Mesendoderm (in vitro differentiated cells): ENCODE measurements at places on chromosomes 4 and X.

DNA sequence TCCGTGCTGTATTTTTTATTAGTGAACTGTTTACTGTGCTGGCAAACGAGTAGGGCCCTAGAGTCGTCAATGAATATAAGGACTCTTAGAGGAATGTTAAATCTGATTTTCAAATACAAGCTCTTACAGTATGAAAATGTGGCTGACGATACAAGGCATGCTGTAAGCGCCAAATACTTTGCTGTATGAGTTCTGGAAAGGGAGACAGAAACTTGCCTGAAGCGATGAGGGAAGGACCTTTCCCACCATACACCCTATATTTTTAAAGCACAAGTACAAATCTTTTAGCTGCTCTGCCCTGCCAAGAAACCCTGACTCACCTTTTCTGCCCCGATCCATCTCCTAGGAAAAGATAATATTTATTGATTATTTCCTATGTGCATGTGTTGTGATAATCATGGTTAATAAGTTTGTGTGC, 15.7 kb upstream of the RUFY3 start:
- DNase-seq: no peak
- no peaks in the 10 kb centered on the region for H3K27me3 ChIP-seq
- H3K36me3 ChIP-seq: no peaks in the 10 kb centered on the region

DNA sequence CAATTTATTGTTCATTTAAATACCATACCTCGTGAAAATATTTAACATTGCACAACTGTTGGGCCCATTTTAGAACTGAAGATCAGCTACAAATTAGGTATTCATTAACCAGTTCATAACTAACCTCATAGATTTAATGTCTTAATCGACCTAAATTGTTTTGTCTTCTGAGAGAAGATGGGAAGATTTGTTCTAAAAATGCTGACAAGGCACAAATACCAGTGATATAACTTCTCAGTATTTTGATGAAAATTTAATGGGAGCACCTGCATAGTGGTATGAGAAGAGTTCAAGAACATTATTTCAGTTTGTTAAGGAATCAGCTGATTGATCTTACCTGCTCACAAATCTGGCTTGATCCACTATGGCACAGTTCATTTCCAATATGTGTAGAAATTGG, 33.9 kb downstream of the POF1B start:
- H3K27me3 ChIP-seq: no peaks in the 10 kb centered on the region
- no peaks in the 10 kb centered on the region for H3K36me3 ChIP-seq
- DNase-seq: no peak
- H3K4me1 ChIP-seq: no peaks in the 10 kb centered on the region
- H3K27ac ChIP-seq: no peak overlapping the region

DNA sequence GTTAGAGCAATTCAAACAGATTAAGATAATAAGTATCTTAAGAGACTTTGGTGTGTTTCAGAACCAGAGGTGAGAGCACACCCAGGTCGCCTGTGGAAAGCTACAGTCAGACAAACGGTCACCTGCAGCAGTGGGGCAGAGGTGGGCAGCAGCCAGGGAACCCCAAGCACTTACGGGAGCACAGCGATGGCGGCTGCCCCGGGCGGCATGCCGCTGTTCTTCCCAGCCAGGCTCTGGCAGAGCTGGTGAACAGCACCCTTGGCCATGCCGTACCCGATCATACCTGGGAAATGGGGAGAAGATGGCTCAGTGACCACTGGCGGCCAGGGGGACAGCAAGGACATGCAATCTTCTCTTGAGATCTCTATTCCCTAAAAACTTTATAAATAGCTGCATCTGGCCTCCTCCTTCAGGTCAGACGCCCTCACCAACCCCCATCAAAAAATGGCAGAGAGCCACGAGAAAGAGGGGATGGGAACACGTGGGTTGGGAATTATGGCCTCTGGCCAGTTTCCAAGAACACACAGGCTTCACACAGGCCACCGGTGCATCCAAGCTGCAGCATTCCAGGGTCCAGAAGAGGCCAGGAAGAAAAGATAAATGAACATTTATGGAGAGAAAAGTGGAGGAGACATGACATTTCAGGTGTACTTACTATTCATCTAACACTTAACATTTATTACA, 19.7 kb downstream of the QDPR start:
- no peak overlapping the region for H3K27ac ChIP-seq
- H3K36me3 ChIP-seq: peaks cover 4% of the 10 kb centered on the region
- no peaks in the 10 kb centered on the region for H3K27me3 ChIP-seq
- H3K4me3 ChIP-seq: no peak overlapping the region
- no peak for DNase-seq

- no peaks in the 10 kb centered on the region for H3K27me3 ChIP-seq
- H3K4me1 ChIP-seq: no peaks in the 10 kb centered on the region
- no peaks in the 10 kb centered on the region for H3K36me3 ChIP-seq
- DNase-seq: no peak
Observed at GRCh38 chr4:123361195-123361861, 35.3 kb upstream of the SPRY1 start.

DNA sequence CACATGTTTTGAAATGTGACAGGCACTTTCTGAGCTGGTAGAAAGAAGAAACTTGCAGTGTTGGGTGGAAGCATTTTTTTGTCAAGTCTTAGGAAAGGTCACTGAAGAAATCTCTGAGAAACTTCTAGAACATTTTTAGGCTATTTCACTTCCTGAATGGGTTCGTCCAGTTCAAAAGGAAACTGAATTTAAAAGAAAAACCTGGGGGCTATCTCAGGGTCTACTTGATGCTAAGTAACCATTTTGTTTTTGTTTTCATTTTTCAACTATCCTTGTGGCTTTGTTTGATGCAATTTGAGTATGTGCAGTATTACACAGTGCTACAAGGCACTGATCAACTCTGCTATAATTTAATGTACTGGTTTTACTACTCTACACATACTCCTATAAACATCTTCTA, 34.0 kb upstream of the AMOT start:
- no peak overlapping the region for H3K4me3 ChIP-seq
- no peaks in the 10 kb centered on the region for H3K4me1 ChIP-seq
- no peaks in the 10 kb centered on the region for H3K36me3 ChIP-seq
- no peak overlapping the region for H3K27ac ChIP-seq
- DNase-seq: no peak

- H3K27me3 ChIP-seq: no peaks in the 10 kb centered on the region
- no peaks in the 10 kb centered on the region for H3K4me1 ChIP-seq
- no peak overlapping the region for H3K27ac ChIP-seq
- DNase-seq: no peak
- H3K4me3 ChIP-seq: no peak overlapping the region
Observed at GRCh38 chr4:124151031-124151430, 561.5 kb downstream of the ANKRD50 start.
